Spleen (tissue), 13 donors: ENCODE measurements at places on chromosomes 3 and 15. TPM values are rescaled to one million over a fixed set of nuclear protein-coding genes. Genes with fewer than 3 reads are reported as not detected.

GRCh38 chr3:106522397-106522796, 653.6 kb upstream of the CBLB start:
- no peaks in the 10 kb centered on the region for H3K4me1 ChIP-seq
- no peak for DNase-seq
- no peaks in the 10 kb centered on the region for H3K27me3 ChIP-seq

GRCh38 chr15:96893159-96893906, 562.8 kb downstream of the NR2F2 start:
- peaks cover 22% of the 10 kb centered on the region for H3K4me1 ChIP-seq
- H3K36me3 ChIP-seq: no peaks in the 10 kb centered on the region
- H3K27me3 ChIP-seq: no peaks in the 10 kb centered on the region
- no peak overlapping the region for H3K4me3 ChIP-seq
- peak overlapping the region; percentile 24 for H3K27ac ChIP-seq
- no peak for DNase-seq

- H3K36me3 ChIP-seq: peaks cover 69% of the 10 kb centered on the region
- H3K27me3 ChIP-seq: no peaks in the 10 kb centered on the region
- H3K4me1 ChIP-seq: peaks cover 16% of the 10 kb centered on the region
- no peak overlapping the region for H3K4me3 ChIP-seq
These were observed 58.4 kb downstream of the MAP6D1 start for GRCh38 chr3:183766745-183767606.

The TGM4 gene
- not detected for total RNA-seq

DNA sequence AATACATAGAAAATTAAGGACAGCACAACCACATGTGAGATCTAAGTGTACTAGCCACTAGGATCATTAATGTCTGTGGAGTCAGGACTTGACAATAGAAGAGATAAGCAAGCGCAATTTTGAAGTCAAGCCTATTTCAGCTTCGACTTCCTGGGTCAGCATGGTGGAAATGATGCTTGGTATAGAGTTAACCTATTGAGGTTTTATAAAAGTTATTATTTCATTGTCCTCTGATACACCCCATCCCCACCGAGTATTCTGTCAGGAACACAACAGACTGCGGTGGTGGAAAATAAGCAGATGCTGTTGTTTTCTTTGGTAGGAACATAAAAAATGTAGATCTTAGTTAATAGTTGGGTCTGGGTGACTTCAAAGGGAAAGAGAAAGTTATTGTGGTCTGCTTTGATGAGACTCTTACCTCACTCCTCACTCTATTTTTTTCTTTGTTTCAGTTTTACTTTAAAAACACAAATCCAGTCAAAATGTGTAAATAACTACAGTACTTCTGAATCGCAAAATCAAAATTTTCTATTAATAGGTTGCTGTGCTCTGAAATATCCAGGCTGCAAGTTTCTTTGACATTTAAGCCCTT, 82.1 kb downstream of the IL5RA start:
- H3K4me1 ChIP-seq: no peaks in the 10 kb centered on the region
- no peak for DNase-seq
- H3K27me3 ChIP-seq: no peaks in the 10 kb centered on the region

- H3K4me1 ChIP-seq: peaks cover 14% of the 10 kb centered on the region
- H3K27ac ChIP-seq: no peak overlapping the region
- no peak overlapping the region for H3K4me3 ChIP-seq
- no peaks in the 10 kb centered on the region for H3K27me3 ChIP-seq
- no peak for DNase-seq
These were observed 235.3 kb downstream of the CDIN1 start for GRCh38 chr15:36814708-36815107.

The TMIE gene
- 1.6 TPM for total RNA-seq
